Tibial nerve (tissue), 4 donors: ENCODE measurements at places on chromosomes 2 and 18. TPM values are rescaled to one million over a fixed set of nuclear protein-coding genes. Genes with fewer than 3 reads are reported as not detected.

DSG4 gene
- total RNA-seq: not detected

CERKL gene
- total RNA-seq: not detected

ACADL gene
- total RNA-seq: 85.4 TPM

MEIS1 gene
- 18.4 TPM for total RNA-seq

FHOD3 gene
- total RNA-seq: 25.9 TPM

ABCG5 gene
- total RNA-seq: not detected

TUBB8B gene
- total RNA-seq: not detected

MAIP1 gene
- 9.4 TPM for total RNA-seq

FEV gene
- total RNA-seq: not detected

DNAJC5G gene
- not detected for total RNA-seq

DNA sequence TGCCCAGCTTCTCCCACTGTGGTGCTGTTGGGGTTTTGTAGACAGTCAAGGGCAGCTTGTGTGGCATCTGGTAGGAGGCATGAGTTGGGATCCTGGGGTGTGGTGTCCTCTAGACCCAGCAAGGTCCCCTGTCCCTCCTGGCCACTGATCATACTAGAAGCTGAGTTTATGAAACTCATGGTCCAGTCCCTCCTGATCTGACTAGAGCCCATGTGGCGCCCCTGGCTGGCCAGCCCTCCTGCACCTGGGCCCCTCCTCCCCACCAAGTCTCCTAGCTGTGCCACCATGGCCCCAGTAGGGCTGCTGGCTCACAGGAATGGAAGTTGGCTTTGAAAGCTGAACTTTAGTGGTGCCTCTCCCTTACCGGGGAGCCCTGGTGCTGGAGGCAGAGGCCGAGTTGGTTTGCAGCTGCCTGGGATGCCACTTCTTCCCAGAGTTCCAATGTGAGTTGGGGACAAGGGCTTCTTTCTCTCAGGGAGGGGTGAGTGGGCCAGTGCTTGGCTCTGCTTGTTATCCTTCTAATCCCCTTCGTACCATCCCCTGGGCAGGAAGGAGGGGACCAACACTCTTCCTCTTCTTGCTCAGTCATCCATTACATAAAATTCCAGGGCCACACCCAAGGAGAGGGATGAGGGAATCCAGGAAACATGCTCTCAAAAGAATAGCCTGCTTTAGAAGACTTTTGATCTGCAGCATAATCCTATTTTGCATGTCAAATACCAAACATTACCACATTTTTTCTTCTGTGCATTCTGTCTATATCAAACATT is 37.5 kb upstream of the HAAO start:
- no peaks in the 10 kb centered on the region for H3K36me3 ChIP-seq
- DNase-seq: no peak
- H3K4me3 ChIP-seq: no peak overlapping the region
- peaks cover 24% of the 10 kb centered on the region for H3K4me1 ChIP-seq
- H3K27ac ChIP-seq: peak overlapping the region; percentile 86

- no peaks in the 10 kb centered on the region for H3K27me3 ChIP-seq
- no peak for DNase-seq
- no peaks in the 10 kb centered on the region for H3K36me3 ChIP-seq
- no peaks in the 10 kb centered on the region for H3K4me1 ChIP-seq
Measured at GRCh38 chr2:210630873-210631560, 74.6 kb downstream of the CPS1 start.

GRCh38 chr2:196966061-196966460 is 39.6 kb upstream of the PGAP1 start:
- DNase-seq: no peak
- H3K4me3 ChIP-seq: no peak overlapping the region
- no peaks in the 10 kb centered on the region for H3K27me3 ChIP-seq
- peaks cover 5% of the 10 kb centered on the region for H3K4me1 ChIP-seq
- no peaks in the 10 kb centered on the region for H3K36me3 ChIP-seq

- DNase-seq: peak; percentile 27
- no peak overlapping the region for H3K27ac ChIP-seq
- no peaks in the 10 kb centered on the region for H3K4me1 ChIP-seq
- no peak overlapping the region for H3K4me3 ChIP-seq
- no peaks in the 10 kb centered on the region for H3K36me3 ChIP-seq
Measured at GRCh38 chr2:218168635-218169462, 2.1 kb upstream of the CXCR1 start.

- H3K27ac ChIP-seq: no peak overlapping the region
- no peak for DNase-seq
- no peak overlapping the region for H3K4me3 ChIP-seq
- peaks cover 6% of the 10 kb centered on the region for H3K4me1 ChIP-seq
- H3K36me3 ChIP-seq: no peaks in the 10 kb centered on the region
- no peaks in the 10 kb centered on the region for H3K27me3 ChIP-seq
Measured at GRCh38 chr2:53484531-53484930, 283.1 kb upstream of the CHAC2 start.

- H3K27ac ChIP-seq: no peak overlapping the region
- no peaks in the 10 kb centered on the region for H3K36me3 ChIP-seq
Measured at GRCh38 chr2:13480057-13480456, 763.3 kb downstream of the TRIB2 start.

- H3K36me3 ChIP-seq: no peaks in the 10 kb centered on the region
- peak; percentile 17 for DNase-seq
- no peaks in the 10 kb centered on the region for H3K4me1 ChIP-seq
- H3K27ac ChIP-seq: peak overlapping the region; percentile 22
- H3K4me3 ChIP-seq: peak overlapping the region; percentile 18
Measured at GRCh38 chr2:37376421-37377186, 32.2 kb downstream of the QPCT start.

- H3K4me1 ChIP-seq: no peaks in the 10 kb centered on the region
- H3K27ac ChIP-seq: no peak overlapping the region
- H3K27me3 ChIP-seq: peaks cover 81% of the 10 kb centered on the region
- H3K4me3 ChIP-seq: no peak overlapping the region
- DNase-seq: no peak
- H3K36me3 ChIP-seq: no peaks in the 10 kb centered on the region
Measured at GRCh38 chr18:59274533-59274928, 1.3 kb upstream of the RAX start.

GRCh38 chr2:96156011-96156820 is 11.0 kb upstream of the DUSP2 start:
- H3K36me3 ChIP-seq: no peaks in the 10 kb centered on the region
- H3K27ac ChIP-seq: no peak overlapping the region
- no peak overlapping the region for H3K4me3 ChIP-seq
- H3K4me1 ChIP-seq: peaks cover 4% of the 10 kb centered on the region
- no peak for DNase-seq

GRCh38 chr18:50034029-50034428 is 160.9 kb downstream of the MYO5B start:
- no peak overlapping the region for H3K27ac ChIP-seq
- no peak for DNase-seq
- H3K4me3 ChIP-seq: no peak overlapping the region
- no peaks in the 10 kb centered on the region for H3K4me1 ChIP-seq

DNA sequence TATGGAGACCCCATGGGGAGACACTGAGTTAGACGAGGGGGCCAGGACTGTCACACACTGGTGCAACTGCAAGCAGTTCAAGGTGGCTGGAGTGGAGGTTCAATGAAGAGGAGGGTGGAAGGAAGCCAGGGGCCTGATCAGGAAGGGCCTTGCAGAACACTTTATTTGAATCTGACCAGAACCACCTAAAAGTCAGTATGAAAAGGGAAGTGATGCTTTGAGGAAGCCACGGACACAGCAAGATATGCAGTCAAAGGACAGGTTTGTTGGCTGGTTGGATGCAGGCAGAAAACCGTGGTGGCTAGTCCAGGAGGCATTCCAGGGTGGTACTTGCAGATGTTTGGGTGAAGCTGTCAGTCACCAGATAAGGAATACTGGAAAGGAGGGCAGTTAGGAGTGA is 3.5 kb upstream of the FAM124B start:
- no peak overlapping the region for H3K27ac ChIP-seq
- no peaks in the 10 kb centered on the region for H3K27me3 ChIP-seq
- H3K4me1 ChIP-seq: no peaks in the 10 kb centered on the region
- H3K36me3 ChIP-seq: no peaks in the 10 kb centered on the region

DNA sequence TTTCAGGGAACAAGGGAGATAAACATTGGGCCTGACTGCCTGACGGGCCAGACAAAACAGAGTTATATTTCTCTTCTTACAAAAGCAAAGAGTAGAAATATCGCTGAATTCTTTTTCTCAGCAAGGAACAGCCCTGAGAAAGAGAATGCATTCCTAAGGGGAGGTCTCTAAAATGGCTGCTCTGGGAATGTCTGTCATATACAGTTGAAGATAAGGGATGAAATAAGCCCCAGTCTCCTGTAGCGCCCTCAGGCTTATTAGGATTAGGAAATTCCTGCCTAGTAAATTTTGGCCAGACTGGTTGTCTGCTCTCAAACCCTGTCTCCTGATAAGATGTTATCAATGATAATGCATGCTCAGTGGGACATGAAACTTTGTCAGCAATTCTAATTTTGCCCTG is 134.9 kb upstream of the CNTNAP5 start:
- no peaks in the 10 kb centered on the region for H3K27me3 ChIP-seq
- no peak for DNase-seq
- no peaks in the 10 kb centered on the region for H3K4me1 ChIP-seq
- H3K27ac ChIP-seq: no peak overlapping the region

- H3K27me3 ChIP-seq: no peaks in the 10 kb centered on the region
- no peak for DNase-seq
- no peaks in the 10 kb centered on the region for H3K4me1 ChIP-seq
- H3K27ac ChIP-seq: no peak overlapping the region
- no peak overlapping the region for H3K4me3 ChIP-seq
- no peaks in the 10 kb centered on the region for H3K36me3 ChIP-seq
Measured at GRCh38 chr2:160715428-160715827, 221.8 kb upstream of the RBMS1 start.

DNA sequence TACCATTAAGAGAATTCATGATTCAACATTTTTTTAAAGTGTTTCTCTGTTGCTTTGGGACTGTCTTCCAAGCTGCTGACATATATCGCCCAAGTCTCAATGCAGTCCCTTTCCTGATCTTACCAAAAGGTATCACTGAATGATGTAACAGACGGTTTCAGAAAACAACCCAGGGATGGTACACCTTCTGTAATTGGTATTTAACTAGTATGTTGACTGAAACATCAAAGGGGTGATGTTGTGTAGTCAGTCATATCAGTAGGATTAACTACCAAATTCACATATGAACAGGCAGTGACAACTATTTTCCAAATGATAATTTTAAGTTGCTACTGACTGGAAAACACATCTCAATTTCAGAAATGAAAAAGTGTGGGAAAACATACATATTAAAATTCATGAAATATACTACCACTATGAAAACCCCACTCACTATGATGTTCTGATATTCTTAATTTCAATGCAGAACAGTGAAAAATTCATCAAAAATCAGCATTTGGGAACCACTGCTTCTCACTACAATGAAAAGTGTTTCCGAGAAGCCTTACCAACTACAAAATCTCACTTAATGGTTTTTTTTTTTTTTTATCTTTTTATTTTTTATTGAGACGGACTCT is 59.8 kb downstream of the MEMO1 start:
- no peaks in the 10 kb centered on the region for H3K4me1 ChIP-seq
- H3K4me3 ChIP-seq: no peak overlapping the region

GRCh38 chr2:74884118-74884762 is 50.3 kb downstream of the HK2 start:
- H3K4me3 ChIP-seq: no peak overlapping the region
- no peak overlapping the region for H3K27ac ChIP-seq
- no peaks in the 10 kb centered on the region for H3K4me1 ChIP-seq
- no peaks in the 10 kb centered on the region for H3K27me3 ChIP-seq
- no peak for DNase-seq

DNA sequence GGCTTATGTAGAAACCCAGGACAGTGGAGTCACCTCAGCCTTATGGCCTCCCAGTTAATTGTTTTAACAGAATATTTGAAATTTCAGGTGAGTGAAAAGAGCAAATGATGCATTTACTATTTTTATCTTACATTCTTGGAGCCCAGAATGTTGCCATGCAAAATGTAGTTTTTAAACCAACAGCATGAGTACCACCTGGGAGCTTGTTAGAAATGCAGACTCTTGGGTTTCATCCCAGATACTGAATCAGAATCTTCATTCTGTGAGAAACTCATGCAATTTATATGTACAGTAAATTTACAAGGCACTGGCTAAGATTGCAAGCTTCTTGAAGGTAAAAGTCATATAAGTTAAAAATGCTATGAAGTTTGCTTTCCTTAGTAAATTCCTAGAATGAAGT is 654.5 kb upstream of the CDH2 start:
- no peak overlapping the region for H3K27ac ChIP-seq
- no peaks in the 10 kb centered on the region for H3K4me1 ChIP-seq
- H3K27me3 ChIP-seq: no peaks in the 10 kb centered on the region
- no peak for DNase-seq

DNA sequence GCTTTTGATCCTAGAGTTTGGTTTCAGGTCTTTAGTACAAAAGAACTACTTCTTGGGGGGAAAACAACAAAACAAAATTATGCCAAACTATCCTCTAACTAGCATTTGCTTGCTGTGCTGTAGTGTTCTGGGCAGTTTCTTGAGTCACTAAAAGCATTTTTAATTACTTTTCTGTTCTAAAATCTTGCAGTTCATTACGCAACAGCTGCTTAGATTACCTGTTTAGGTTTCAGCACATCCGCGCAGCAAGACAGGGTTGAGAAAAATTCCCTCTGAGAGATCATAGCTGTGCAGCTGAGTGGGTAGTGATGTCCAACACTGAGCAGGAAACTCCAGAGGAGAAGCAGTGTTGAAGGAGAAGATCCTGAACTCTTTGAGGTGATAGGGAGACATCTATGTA is 9.0 kb downstream of the DAW1 start:
- no peak for DNase-seq
- H3K36me3 ChIP-seq: no peaks in the 10 kb centered on the region
- H3K27ac ChIP-seq: no peak overlapping the region
- peaks cover 12% of the 10 kb centered on the region for H3K4me1 ChIP-seq
- H3K27me3 ChIP-seq: no peaks in the 10 kb centered on the region

GRCh38 chr2:21379140-21379539 is 255.4 kb downstream of the TDRD15 start:
- DNase-seq: no peak
- no peak overlapping the region for H3K27ac ChIP-seq
- H3K4me3 ChIP-seq: no peak overlapping the region
- no peaks in the 10 kb centered on the region for H3K27me3 ChIP-seq
- H3K36me3 ChIP-seq: no peaks in the 10 kb centered on the region

DNA sequence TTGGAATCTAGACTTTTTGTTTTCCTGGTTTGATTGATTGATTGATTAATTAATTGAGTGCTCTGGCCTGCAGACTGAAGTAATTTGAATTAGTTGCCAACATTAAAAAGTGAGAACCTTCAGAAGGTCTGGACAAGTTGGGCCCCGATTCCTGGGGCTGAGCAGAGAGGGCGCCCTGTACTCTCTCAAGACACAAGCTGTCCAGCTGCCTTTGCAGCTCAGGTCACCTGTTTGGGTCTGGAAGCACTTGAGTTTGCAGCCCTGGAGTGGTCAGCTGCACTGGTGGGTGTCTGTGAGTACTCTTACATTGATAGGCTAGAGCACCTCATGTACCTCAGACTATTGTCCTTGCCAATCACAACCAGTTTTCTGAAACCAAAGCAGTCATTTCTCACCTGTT is 22.7 kb upstream of the CELF4 start:
- DNase-seq: no peak
- no peak overlapping the region for H3K27ac ChIP-seq
- H3K4me1 ChIP-seq: no peaks in the 10 kb centered on the region
- no peak overlapping the region for H3K4me3 ChIP-seq
- no peaks in the 10 kb centered on the region for H3K27me3 ChIP-seq
